ENCODE measurements at places on chromosomes 2 and 18.

DNA sequence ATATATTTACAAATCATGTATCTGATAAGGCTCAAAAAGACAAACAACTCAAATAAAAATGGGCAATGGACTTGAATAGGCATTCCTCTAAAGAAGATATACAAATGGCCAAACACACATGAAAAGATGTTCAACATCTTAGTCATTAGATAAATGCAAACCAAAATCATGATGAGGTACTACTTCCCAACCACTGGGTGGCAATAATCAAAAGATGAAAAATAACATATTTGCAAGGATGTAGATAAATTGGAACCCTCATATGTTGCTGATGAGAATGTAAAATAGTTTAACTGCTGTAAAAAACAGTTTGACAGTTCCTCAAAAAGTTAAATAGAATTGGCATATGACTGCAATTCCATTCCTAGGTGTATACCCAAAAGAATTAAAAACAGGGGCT lies 132.3 kb downstream of the TTC32 start:
- no peak for DNase-seq

DNA sequence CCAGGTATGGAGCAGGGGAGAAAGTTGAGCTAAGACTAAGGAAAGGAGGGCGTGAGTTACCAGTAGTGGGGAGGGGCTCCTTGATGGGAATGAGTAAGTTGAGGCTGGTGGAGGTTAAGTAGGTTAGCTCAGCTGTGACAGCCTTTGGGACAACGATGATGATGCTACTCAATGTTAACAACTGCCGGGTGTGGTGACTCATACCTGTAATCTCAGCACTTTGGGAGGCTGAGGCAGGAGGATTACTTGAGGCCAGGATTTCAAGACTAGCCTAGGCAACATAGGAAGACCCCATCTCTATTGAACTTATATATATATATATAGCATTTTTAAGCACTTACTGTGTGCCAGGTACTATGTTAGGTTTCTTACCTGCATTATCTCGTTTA lies 48.4 kb downstream of the HK2 start:
- DNase-seq = no peak

GRCh38 chr18:58547864-58548263 lies 81.0 kb downstream of the ALPK2 start:
- no peak for DNase-seq

- DNase-seq = no peak
Measured at GRCh38 chr2:227576110-227576509, 22.6 kb upstream of the SCYGR2 start.

GRCh38 chr2:162591403-162592083 lies 247.0 kb downstream of the KCNH7 start:
- DNase-seq = no peak

GRCh38 chr2:160201849-160202539 lies 1.9 kb upstream of the ITGB6 start:
- DNase-seq = no peak

GRCh38 chr18:75478996-75479880 lies 51.7 kb upstream of the SMIM21 start:
- DNase-seq = no peak

- DNase-seq = no peak
Measured at GRCh38 chr2:235463893-235464292, 29.9 kb upstream of the AGAP1 start.

- no peak for DNase-seq
Measured at GRCh38 chr18:7878265-7879211, 311.4 kb downstream of the PTPRM start.

DNA sequence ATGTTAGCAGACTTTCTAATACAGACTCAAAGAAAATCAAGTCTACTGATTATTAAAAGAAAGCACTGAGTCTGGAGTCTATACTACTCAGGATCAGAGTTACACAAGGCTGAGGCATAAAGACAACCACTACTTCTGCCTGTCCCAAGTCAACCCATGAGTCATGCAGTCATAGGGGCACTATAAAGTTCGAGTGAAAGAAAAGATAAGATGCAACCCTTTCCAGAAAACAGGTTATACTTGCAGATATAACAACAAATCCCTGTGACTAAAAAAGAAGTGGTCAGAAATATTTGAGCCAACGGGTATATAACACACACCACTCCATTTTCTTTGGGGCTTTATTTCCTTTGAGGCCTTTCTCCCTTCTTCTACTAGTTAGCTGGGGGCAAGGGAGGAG lies 18.6 kb upstream of the SCRN3 start:
- DNase-seq = no peak

DNA sequence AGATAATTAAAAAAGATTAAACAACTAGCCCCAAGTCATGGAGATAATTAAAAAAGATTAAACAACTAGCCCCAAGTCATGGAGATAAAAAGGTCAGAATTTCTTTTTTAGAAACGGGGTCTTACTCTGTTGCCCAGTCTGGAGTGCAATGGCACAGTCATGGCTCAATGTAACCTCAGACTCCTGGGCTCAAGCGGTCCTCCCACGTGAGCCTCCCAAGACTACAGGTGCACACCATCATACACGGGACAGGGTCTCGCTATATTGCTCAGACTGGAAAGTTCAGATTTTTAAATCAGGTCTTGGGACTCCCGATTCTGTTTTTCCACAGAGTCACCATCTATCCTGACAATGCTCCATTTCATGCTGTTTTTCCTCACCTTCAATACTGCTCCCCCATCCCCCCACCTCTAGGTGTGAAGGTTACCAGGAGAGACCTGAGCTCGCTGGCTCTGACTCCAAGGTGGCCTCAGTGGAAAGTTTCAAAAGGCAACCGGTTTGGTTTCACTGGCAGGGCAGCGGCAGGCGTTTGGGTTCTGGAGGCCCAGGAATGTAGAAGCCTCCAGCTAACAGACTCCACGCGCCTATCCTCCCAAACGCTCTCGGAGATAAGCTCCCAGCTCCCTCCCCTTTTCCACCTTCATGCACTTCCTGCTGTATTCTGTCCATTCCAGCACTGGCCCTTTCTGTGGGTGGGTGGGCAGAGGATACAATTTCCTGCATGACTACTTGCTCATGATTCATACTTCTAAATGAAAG lies 2.9 kb upstream of the SEMA4C start:
- DNase-seq = no peak

DNA sequence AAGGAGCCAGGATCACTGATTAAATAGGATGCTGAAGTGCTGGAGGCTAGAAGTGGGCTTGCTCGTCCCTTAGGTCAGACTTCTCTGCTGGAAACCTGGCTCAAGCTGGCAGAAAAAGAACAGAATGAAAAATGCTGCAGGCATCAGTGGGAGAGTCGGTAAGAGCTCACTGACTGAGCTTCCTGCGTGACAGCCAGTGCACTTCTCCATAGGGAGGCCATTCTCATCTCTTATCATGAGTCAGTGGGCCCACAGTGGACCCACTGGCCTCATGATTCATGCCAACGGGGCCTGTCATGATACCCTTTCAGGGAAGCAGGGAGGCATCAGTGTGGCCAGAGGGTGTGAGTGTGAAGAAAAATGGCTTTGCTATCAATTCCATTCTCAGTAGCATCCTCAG lies 498.2 kb downstream of the PTPRM start:
- DNase-seq = no peak

- DNase-seq = no peak
Measured at GRCh38 chr2:237096911-237097310, 11.2 kb downstream of the COPS8 start.

DNA sequence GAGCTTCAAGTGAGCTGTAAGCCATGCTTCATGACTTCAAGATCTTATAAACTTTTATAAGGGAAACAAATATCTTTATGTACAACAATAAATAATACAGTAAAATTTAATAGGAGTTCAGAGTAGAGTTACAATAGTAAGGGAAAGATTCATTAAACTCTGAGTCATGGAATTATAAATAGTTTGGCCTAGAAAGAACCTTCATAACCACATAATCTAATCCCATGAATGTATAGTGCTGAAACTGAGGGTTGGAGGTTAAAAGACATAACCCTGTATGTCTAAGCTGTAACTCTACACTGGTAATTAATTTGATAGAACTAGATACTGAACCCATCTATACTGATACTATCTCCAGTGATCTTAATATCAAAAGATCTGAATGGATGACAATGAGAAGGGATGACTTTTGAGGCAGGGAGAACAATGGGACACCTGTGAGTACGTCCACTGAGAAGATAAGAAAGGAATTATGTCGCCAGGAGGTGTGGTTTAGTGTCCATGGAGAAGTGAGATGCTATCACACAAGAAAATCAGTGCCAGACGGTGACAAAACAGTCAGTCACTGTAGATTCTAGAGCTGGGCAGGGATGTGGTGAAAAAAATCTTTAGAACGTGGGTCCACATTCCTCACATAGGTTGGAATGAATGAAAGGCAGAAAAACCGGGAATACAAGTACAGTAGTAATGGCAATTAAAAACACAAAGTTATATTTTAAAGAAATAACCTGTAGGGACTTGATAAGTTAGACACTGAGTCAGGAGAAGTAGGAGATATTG lies 1.1 kb downstream of the IL1F10 start:
- DNase-seq = no peak

- no peak for DNase-seq
Measured at GRCh38 chr2:21939967-21940366, 816.2 kb downstream of the TDRD15 start.

- peak; percentile 66 for DNase-seq
Measured at GRCh38 chr2:234135750-234136221, 85.3 kb downstream of the SPP2 start.

DNA sequence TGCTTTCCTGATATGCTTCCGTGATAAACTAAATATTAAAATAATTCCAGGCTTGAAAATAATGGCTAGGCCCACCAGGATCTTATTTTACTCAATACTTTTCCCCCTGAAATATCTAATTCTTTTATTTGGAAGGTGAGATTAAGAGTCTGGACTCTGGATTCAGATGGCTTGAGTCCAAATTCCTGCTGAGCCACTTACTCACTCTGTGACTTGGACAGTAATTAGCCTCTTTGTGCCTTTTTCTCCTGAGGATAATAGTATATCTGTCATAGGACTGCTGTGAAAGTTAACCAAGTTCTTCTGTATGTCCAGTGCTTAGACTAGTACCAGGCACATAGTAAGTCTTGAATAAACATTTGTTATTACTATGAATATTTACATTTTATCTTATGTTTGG lies 127.3 kb upstream of the ERBB4 start:
- no peak for DNase-seq

DNA sequence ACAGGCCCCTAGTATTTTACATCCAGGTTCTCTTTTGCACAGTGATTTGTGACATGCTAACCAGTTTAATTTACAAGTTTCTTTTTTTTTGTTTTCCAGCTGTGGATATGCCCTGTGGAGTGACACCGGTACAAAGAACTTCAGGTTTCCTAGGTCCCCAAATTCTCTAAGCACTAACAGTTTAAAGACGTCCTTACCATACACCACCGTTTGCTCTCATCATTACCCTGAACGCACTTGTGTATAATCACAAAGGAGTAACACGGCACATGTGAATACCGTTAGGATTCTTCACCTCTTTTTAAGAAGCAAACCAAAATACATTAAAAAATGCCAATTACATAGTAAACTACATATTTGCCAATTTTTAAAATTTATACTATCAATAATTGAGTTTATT lies 853 bp downstream of the LANCL1 start:
- DNase-seq = no peak

- DNase-seq = no peak
Measured at GRCh38 chr18:77049938-77050337, 82.6 kb downstream of the MBP start.

- no peak for DNase-seq
Measured at GRCh38 chr2:26396734-26397298, 4.9 kb upstream of the DRC1 start.

- DNase-seq = no peak
Measured at GRCh38 chr2:14634182-14634488, 1.6 kb downstream of the LRATD1 start.

- no peak for DNase-seq
Measured at GRCh38 chr2:45283764-45284620, 274.7 kb upstream of the SIX2 start.

- no peak for DNase-seq
Measured at GRCh38 chr2:201148434-201148990, 32.5 kb downstream of the CFLAR start.

- no peak for DNase-seq
Measured at GRCh38 chr2:75367401-75367800, 168.1 kb upstream of the TACR1 start.

- DNase-seq = peak; percentile 22
Measured at GRCh38 chr18:28189400-28190239, 12.7 kb upstream of the CDH2 start.

DNA sequence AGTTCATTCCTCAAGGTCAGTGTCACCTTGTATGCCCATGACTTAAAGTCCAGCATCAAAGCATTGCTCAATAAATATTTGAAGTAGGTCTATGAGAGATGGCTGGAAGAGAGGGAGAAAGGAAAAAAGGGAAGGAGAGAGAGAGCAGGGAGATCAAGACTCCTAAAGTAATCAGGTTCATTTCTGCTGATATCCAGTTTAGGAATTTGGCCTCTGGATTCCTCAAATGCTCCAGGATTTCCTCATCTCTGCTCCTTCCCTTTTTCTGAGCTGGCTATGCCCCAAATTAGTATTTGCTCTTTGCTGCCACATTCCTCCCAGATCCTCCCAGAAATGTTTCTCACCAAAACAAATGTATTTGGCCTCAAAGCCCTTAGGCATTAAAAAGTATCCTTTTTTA lies 739.4 kb upstream of the CHAC2 start:
- DNase-seq = no peak

GRCh38 chr2:195003881-195004471 lies 653.0 kb upstream of the SLC39A10 start:
- no peak for DNase-seq

- no peak for DNase-seq
Measured at GRCh38 chr18:45108754-45109153, 428.1 kb downstream of the SETBP1 start.

DNA sequence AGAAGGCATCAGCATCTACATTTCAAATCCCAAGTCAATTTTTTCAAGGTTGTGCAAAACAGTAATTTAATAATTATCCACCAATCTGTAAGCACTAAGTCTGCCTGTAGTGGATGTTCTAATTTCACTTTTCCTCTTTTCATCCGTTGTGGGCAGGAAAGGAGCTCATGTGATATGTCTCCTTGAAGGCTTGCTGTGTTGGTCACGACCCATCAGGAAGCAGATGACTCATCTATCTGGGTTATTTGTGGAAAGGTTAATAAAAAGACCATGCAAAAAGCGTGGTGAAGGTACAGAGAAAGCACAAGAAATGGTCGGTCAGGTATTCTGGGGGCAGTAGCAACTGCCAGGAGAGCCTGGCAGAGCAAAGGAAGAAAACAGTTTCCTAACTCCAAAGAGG lies 476.7 kb upstream of the RAB6C start:
- no peak for DNase-seq

DNA sequence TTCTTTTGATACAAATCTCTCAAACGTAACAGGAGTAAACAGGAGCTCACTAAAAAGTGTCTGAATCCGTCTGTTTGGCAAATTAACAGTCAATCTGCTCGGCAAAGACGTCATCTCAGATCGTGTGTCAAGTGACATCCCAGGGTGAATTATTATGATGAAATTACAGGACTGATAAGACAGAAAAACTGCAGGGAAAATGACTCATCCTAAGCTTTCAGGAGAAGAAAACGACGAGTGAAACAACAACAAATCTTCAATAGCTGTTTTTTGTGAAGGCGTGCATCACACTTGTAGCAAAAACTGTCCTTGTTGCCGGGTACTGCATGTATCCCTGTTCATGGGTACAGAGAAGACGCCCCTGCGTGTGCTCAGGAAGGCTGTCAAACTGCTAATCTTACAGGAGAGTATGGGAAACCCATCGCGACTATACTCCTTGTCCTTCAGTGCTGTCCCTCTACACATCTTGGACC lies 24.9 kb downstream of the EPB41L3 start:
- no peak for DNase-seq

GRCh38 chr2:73114273-73114867 lies 1.6 kb upstream of the RAB11FIP5 start:
- no peak for DNase-seq
